ENCODE measurements at places on chromosomes 3 and 15.

DNA sequence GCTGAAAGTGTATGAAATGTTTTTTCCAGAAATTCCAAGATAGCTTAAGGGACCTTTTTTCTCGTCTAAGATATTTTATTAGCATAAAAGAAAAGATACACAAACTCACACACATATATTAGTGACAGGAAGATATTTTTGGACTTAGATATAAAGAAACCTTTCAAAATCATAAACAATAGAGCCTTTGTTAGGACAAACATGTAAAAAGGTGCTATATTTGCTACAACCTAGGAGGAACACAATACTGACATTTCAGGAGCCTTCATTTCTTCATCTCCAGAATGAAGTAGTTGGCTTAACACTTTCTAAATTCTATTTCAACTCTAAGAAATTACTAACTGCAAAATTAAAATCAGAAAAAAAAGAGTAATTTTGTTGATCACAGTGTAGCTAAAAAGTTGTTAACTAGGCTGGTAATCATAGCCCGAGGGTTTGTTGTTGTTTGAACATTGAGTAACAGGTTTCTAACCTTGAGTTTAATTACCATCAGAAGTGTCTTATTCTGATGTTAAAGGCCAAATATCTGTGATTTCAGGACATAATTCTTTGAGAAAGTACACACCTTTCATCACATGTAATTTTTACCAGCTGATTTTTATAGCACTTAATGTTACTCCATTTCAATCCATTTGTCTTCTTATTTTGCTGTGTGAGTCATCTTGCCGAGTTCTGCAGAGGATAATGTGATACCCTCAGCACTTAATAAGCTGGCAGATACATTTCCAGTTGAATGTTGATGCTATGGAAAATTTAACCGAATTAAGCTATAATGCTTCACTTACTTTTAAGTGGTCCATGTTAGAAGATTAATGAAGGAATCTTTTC, 97.3 kb downstream of the MBNL1 start:
- DNase-seq, result no peak

DNA sequence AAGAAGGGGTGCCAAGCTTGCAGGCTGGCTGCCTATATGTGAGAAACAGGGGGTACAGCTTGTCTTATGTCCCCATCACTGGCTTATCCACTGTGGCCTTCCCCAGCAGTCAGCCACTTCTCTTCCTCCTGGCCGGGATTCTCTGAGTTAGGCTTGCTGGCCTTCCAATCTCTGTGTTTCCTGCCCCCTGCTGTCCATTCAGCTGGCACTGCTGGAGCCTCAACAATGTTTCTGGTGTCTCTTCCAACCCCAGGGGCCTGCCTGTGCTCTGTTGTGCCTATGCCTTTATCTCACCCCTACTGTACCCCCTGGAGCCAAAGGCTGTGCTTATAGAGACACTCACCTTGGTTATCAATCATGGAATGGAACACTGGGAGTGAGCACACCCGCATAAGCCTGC, 36.5 kb downstream of the ANAPC13 start:
- no peak for DNase-seq

DNA sequence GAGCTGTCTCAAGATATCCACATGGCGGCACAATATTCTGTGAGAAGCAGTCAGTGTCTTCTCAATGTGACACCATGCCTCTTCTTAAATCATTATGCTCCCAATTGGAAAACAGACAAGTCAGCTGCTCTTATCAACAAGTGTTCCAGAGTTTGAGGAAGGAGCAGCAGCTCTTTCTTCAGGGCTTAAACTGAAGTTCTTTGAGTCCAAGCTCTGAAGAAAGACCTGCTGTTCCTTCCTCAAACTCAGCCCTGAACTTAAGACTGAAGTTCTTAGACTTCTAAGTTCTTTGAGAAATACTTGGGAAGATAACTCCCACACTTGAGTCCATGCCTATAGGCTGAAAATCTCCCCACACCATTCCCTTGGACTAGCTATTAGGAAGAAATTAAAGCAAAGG, 43.4 kb downstream of the NPTN start:
- DNase-seq, result no peak

GRCh38 chr3:160220038-160220437, 5.2 kb upstream of the C3orf80 start:
- DNase-seq, result no peak

DNA sequence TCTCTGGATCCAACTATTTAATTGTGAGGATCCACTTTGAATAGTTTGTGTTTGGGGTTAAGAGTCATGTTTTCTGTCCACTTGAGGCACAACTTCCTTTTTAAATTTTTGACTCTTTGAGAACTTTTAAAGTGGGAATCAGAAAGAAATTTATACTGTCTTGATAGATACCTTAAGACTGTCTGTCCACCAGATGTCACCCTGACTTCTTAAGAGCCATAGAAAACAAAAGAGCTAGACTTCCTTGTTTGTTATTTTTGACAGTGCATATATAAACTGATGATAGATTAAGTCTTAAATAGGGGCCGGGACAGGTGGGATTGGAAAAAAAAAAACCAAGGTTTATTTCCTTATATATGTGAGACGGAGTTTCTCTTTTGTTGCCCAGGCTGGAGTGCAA, 52.1 kb upstream of the WDR72 start:
- DNase-seq, result peak; percentile 7
